ENCODE measurements at places on chromosomes 13 and 19. TPM values are rescaled to one million over a fixed set of nuclear protein-coding genes. Genes with fewer than 3 reads are reported as not detected.

DNA sequence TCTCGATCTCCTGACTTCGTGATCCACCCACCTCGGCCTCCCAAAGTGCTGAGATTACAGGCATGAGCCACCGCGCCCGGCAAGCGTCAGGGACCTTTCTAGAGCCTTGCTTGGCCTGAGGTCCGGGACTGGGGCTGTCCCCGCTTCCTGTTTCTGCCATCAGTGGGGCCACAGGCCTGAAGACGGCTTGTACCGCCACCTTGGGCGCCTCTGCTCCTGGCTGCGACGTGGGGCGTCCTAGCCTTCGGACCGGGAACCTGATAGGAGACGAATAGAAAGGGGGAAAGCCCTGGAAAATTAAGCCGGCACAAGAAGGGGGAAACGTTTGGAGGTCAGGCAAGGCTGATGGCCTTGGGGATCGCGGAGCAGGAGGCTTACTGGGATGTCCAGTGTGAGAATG lies 35.1 kb downstream of the RNF6 start:
- DNase-seq = no peak

SLC17A7 gene
- 0.34 TPM for total RNA-seq

GRCh38 chr19:20237773-20238623 lies 71.0 kb downstream of the ZNF486 start:
- DNase-seq = peak; percentile 92

- DNase-seq = no peak
These were observed 99.5 kb downstream of the KDM4B start for GRCh38 chr19:5068233-5069072.

- no peak for DNase-seq
These were observed 208.4 kb upstream of the RXFP2 start for GRCh38 chr13:31530922-31531321.

DNA sequence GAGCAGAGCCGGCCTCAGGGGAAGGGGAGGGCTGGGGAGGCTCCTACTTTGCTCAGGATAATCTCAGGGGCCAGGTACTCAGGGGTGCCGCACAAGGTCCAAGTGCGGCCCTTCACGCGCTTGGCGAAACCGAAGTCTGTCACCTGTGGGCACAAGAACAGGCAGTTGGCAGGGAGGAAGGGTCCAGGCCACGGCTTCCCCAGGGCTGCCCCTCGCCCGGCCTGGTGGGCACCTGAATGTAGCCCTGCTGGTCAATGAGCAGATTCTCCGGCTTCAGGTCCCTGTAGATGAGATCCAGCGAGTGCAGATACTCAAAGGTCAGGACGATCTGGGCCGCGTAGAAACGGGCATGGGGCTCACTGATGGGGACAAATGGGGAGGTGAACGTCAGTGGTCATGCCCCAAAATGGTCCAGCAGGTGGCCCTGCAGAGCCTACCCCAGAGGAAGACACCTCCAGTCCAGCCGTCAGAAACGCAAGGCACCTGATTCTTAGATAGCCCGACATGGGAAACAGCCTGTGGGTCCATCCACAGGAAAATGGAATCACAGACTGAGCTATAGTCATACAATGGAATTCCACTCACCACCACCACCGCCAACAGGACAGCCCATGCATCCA lies 7.1 kb upstream of the SAMD1 start:
- no peak for DNase-seq

NPAS1 gene
- 0.99 TPM for total RNA-seq

DNA sequence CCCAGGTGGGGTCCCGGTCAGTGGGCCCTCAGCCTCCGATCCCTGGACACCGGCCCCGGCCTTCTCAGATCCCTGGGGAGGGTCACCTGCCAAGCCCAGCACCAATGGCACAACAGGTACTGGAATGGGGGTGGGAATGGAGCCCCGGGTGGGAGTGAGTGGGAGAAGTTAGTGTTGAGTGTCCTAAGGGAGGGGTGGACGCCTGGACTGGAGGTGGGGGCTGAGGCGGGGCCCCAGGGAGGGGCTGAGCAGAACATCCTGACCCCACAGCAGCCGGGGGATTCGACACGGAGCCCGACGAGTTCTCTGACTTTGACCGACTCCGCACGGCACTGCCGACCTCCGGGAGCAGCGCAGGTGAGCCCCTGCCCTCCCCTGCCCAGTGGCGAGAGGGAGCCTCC lies 17.7 kb downstream of the EPN1 start:
- no peak for DNase-seq

KISS1R gene
- 1.7 TPM for total RNA-seq

DNA sequence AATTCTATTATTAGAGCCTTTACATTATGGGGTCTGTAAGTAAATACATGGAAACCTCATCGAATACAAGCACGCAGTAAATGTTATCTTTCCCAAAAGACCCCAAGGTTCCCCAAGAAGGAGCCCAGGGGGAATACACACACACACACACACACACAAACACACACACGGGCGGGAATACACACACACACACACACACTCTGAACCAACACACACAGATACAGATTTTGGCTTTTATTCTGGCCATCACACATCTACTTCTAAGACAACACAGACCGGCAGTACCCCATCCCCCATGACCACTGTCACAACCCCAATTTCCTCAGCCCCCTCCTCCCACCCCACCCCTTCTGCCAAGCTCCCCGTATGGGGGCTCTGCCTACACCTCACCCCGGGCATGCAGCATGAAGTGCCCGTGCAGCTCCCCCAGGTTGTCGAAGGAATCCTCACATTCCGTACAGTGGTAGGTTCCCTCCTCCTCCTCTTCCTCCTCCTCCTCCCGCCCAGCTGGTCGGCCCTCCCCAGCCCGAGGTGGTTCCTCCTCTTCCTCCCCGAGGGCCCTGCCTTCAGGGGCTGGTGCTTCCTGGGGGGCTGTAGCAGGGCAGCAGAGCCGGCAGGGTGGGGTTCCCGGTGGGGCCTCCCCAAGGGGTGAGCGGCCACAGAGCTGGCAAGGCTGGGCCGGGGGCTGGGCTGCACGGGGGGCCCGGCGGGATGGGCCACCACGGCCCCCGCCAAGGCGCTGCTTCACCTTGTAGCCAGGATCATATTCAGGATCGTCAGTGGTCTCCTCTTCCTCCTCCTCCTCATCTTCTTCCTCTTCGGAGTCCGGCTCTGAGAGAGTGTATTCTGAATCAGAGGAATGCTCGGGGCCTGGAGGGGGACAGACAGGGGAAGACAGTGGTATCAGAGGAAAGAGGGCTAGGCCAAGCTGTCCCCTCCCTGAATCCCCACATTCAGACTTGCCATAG lies 4.4 kb upstream of the SRRM5 start:
- DNase-seq = no peak

DNA sequence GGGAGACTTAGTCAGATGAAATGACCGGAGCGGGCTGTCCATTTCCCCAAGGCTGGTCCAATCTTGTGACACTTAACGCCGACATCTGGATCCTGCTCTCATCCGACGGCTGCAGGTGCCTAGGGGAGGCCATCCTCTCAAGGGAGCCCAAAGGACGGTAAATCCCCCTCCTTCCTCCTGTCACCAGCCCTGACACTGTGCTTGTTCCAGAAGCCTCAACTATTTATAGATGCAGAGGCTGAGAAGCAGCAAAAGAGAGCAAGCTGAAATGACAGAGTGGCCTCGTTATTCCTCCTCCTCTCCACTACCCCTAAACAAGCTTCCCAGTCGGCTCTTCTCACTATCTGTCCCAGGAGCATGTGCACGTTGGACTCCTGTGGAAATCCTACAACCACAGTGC lies 533.7 kb downstream of the LIG4 start:
- no peak for DNase-seq

DNA sequence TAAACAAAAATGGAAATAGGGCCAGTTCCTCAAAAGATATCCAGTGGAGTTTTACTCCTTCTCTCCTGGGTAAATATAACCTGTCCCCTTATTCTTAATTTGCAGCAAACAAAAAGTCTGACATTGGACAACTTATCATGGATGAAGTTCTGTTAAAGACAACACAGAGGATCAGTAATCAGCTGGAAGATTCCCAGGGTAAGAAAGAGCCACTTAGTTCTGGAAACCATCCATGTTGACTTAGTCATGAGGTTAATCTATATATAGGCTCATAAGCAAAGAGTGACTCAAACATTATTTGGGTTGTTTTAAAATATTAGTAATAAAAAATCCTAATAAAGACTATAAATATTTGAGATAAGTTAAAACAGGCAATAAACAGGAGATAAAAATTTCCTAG lies 40.5 kb upstream of the EBPL start:
- no peak for DNase-seq

- DNase-seq = no peak
These were observed 19.4 kb upstream of the PLEKHF1 start for GRCh38 chr19:29645911-29646310.

GRCh38 chr19:40686882-40687524 lies 3.4 kb downstream of the NUMBL start:
- no peak for DNase-seq

- DNase-seq = no peak
These were observed 813.6 kb upstream of the MIR17HG start for GRCh38 chr13:90533866-90534265.

DNA sequence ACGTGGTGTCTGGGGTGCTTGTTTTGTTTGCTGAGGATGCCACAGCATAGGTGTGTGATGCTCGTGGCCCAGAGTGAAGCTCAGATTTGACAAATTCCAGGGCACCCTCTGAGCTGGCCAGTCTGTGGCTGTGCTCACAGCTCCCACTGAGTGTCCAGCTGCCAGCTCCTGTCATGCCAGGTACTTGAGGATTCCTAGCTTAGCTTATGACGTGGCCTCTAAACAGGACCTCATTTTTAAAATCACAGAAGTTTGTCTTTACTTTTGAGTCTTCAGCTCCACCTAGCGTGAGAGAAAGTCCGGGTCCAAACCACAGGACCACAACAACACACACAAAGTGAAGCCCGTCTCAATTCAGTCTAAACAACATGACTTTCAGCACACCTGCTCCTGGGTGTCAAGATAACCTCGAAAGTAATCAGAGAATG lies 117.3 kb downstream of the RAB20 start:
- DNase-seq = no peak

ENOX1 gene
- total RNA-seq = 5.9 TPM

- no peak for DNase-seq
These were observed at the start of gene UPK1A for GRCh38 chr19:35666251-35666913. Gene UPK1A (plus strand): TSS chr19:35666517. CDS start chr19:35666813, 296 bp downstream.

- peak; percentile 85 for DNase-seq
These were observed 1419.8 kb downstream of the UQCRFS1 start for GRCh38 chr19:27793128-27793643.

TMEM259 gene
- total RNA-seq = 157 TPM

LCP1 gene
- total RNA-seq = not detected

DNA sequence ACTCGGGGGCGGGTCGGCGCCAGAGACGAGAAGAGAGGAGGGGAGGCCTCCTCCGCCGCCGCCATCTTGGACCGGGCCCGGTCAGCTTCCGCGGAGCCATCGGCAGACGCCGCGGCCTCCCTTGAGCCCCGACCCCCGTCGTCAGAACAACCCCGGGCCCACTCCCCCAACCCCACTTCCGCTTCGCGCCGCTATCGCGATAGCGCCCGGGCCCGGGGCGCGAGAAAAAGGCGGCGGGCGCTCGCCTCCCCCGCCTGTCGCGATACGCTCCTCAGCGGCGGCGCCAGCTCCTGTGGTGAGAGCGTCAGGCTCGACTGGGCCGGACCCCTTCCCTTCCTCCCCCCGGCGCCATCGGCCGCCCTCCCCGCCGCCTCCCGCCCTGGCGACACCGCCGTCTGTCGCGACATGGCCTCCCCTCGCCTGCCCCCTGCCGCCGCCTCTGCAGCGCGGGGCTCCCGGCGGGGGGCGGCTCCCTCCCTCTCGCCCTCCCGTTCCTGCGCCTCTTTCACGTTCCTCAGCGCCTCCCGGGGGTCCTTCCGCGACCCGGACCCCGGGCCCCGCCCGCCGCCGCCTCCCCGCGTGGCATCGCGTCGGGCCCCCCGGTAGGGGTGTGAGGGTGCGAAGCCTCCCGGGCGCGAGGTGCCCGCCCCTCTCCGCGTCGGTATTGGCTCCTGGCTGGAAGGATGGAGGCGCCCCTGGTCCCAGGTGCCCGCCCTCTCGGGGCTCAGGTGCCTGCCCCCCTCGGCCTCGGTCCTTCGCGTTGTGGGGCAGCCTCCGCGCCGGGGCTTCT lies at the start of gene CNOT3:
CNOT3 (plus strand) TSS at position 64 of the 790 bp plus-strand sequence. CDS start 5,217 bp downstream, outside the sequence.
- no peak for DNase-seq

GRCh38 chr19:13234518-13234917 lies 84.3 kb downstream of the IER2 start:
- DNase-seq = no peak

- DNase-seq = peak; percentile 85
These were observed at the start of gene ZNF418 for GRCh38 chr19:57934820-57935665. Gene ZNF418 (minus strand): TSS chr19:57935402. CDS start chr19:57933822, 1,580 bp downstream.

GRCh38 chr13:83151308-83151660 lies 731.0 kb downstream of the SLITRK1 start:
- DNase-seq = no peak

GRCh38 chr19:2335848-2336247 lies 7.4 kb downstream of the SPPL2B start:
- no peak for DNase-seq

OR7D4 gene
- not detected for total RNA-seq

DNA sequence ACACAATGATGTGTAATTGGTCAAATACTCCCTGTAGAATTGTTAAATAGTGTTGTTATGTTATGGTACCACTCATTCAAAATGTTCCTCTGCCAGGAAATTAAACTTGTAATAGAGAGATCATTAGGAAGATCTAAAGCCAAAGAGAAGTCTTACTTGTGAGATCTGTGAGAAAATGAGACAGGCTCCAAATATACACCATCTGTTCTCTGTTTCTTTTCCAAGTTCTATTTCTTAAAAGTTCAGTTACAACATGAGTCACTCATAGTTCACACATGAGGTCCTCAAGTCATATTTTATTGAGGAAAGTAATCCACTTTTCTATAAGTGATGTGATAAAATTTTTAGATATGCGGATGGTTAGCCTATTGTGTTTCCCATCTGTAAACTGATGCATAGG lies 1038.1 kb upstream of the PRR20A start:
- no peak for DNase-seq

GRCh38 chr13:65868099-65868498 lies 1362.0 kb downstream of the PCDH9 start:
- no peak for DNase-seq

- no peak for DNase-seq
These were observed 296.8 kb upstream of the SGCG start for GRCh38 chr13:22883956-22884355.

DNA sequence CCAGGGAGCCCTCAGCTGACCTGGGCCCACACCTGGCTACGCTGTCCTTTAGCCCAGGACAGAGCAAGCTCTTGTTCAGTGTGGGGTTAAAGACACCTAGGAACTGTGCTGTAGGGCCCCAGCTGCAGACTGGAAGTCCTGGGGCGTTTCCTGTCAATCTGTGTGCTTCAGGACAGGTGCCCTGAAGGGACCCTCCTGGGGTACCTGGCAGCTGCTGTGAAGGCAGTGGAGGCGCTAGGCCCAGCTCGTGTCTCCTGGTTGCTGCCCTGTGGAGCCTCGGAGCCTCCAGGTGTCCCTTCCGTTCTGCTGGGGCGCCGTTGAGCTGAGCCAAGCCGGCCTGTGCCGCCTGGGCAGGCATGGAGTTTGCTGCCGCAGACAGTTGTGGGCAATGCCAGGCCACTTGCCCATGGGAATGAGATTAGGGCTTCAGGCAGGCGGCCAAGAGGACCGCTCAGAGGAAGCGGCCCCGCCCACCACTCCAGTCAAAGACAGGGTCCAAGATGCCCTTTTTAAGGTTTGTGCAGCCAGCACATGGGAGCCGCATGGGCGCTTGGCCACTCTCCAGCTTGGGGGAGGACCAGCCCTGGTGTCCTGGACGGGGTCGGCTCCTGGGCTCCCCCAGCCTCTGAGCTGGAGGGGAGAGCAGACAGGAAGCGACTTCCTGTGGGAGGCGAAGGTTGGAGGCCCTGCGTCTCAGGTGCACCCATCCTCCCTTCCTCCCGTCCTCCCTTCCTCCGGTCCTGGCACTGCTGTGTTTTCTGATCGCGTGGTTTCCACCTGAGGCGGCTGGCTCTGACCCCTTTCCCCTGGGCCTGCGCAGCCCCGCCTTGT lies 4.0 kb downstream of the PTBP1 start:
- no peak for DNase-seq

All from osteocyte (in vitro differentiated cells).